Fibroblast of skin of left biceps (primary cell): ENCODE measurements at places on chromosomes 12 and 14.

DNA sequence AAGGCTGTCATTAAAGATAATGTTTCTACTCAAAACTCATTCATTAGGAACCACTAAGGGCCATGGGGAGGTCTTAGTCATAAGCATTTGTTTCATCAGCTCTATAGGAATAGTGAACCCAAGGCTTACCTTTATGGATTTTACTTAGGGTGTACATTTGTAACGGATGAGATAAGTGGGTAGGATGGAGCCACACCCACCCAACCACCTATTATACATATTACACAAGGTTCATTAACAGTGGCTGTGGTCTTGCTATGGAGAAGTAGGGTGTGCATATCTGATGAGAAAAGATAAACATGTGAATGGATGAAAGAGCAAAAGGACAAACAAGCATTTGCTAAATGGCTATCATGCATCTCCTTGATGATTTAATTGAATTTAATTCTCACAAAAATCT, 39.6 kb upstream of the ITPR2 start:
- no peak for DNase-seq

DNA sequence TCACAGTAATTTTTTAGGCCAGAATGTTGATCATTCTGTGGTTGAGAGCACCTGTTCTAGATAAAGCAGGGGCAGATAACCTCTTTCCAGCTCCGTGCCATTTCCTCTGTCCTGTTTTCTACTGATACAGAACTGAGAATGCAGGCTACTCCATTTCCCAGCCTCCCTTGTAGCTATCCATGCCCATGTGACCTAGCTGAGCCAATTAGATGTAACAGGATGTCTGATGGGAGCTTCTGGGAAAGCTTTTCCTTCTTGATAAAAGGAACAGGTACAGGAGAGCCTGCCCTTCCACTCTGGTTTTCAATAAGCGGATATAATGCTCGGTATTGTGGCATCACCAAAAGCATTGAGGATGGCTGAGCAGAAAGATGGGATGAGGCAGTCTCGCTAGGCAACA, 54.2 kb downstream of the LRRC74A start:
- DNase-seq: no peak

DNA sequence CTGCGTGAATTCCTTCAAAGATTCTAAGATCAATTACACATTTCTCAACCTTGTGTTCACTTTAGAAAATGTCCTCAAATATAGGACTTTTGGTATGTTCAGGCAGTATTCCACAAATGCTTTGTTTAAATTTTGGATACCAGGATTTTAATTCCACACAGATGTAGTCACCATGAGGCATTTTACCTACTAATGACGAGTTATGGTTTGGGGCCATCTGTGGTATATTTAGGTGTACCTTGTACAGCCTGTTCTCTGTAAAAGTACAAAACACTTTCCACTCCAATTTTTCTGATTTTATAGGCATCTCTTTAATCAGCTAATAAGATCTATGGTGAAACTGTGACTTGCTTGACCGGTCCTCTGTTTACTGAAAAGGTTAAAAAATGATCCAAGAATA, 275.7 kb upstream of the PRICKLE1 start:
- no peak for DNase-seq

DNA sequence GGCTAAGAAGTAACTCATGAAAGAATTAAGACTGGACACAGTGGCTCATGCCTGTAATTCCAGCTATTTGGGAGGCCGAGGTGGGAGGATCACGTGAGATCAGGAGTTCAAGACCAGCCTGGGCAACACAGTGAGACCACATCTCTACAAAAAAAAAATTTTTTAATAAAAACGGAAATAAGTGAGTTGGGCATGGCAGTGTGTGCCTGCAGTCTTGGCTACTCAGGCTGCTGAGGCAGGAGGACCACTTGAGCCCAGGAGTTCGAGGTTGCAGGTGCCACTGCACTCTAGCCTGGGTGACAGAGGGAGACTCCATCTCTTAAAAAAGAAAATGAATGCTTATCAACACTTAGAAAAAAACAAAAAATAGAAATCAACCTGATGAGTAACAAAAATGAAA, 117.7 kb downstream of the CALM1 start:
- DNase-seq: no peak

DNA sequence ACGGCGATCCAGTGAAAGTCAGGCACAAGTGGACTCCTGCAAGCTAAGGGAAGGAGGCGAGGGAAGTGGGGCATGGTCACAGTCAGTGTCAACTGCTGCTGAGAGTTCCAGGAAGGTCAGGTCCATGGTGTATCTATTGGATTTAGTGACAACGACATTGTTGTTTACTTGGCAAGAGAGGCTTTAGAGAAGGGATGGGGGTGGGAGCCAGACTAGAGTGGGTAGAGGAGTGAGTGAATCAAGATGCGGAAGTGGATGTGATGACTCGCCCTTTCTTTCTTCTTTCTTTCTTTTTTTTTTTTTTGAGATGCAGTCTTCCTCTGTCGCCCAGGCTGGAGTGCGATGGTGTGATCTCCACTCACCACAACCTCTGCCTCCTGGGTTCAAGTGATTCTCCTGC, 12.5 kb downstream of the P2RX7 start:
- DNase-seq: no peak
